ENCODE measurements at places on chromosomes 4 and X.

DNA sequence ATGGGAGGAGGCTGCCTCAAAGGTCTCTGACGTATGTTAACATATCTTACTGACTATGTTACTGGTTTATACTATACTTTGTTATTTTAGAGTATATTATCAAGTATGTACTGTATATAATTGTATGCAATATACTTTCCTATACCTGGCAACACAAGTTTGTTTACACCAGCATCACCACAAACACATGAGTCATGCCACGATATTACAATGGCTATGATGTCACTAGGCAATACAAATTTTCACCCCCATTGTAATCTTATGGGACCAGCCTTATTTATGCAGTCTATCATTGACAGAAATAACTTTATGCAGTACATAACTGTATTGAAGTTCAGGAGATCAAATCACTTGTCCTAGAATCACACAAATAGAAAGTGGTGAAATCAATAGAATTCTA, 329.9 kb upstream of the SLC7A11 start:
- DNase-seq: no peak

DNA sequence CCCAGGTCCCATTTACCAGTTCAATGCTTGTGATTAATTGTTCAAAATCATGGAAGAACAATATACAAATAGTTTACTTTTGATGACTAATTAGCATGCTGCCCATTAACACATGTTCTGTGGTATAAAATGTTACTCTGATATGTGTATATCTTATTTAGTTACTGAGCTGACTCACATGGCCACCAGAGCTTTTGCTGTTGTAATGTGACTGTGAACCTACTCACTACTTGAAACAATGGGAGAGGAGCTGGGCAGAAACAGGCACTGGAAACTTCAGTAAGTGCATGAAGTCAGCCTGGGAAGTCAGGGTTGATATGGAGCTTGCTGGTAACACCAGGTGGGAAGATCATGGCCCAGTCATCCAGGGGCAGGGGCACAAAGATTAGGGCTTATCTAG, 72.7 kb upstream of the MAD2L1 start:
- no peak for DNase-seq

- DNase-seq: no peak
These were observed 29.9 kb upstream of the TTC29 start for GRCh38 chr4:146975527-146975926.

- no peak for DNase-seq
These were observed 89.4 kb downstream of the ABLIM2 start for GRCh38 chr4:8069102-8069752.

DNA sequence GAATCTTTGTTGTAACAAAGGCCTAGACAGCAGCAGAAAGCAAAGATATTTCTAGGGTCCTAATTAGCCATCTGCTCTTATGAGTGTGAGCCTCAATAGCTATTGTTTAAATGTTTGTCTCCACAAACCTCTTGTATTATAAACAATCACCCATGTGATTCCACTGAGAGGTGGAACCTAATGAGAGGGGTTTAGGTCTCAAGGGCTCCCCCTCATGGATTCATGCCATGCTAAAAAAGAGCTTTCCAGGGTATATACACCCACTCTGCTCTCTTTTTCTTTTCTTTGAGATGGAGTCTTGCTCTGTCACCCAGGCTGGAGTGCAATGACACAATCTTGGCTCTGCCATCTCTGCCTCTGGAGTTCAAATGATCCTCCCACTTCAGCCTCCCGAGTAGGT, 42.1 kb downstream of the TRIM61 start:
- no peak for DNase-seq

- no peak for DNase-seq
These were observed 1017.2 kb downstream of the PCDH7 start for GRCh38 chr4:31737419-31737818.

DNA sequence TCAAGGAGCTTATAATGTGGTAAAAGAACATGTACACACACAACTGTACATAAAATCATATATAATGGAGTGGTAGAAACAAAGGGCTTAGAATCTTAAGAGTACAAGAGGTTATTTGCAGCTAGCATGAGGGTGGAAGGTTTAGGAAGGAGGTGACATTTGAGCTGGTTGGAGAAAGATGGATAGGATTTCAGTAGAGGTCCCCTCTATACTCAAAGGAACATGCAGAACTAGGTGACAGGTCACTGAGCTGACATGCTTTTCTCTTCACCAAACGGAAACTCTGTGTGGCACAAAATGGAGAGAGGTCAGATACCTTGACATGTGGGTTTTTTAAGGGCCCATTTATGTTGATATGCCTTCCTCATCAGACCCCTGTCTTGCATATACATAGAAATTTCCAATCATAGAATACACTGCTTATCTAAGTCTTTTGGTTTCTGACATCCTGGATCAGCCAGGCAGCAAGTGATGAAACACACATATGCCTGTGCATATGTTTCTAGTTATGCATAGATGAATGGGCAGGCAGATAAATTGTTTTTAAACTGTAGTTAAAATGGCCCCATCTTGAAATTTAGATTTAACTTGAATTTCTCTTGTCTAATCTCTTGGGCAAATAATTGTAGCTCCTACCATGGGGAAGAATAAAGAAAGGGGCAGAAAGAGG, 29.3 kb downstream of the CLCN5 start:
- no peak for DNase-seq

DNA sequence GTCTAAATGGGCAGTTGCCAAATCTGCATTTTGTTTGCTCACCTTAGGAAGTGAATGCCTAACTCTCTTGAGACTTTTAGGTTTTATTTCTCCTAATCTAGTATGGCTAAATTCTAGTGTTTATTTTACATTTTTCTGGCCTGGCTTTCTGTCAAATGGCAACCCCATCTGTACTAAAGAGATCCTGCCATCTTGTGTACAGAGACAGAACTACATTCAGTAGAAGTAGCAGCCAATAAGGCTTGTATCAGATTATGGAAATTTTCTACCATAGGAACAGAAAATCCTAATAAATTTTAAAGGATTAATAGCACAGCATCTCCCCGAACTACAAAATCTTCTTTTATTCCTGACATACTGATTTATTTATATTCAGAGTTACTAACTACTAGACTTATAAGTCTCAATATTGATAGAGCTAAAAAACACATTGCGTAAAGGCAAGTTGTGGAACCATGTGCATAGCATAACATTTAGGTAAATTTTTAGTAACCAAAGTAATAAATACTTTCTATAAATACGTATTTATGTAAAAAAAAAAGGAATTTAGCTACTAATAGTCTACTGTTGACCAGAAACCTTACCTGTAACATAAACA, 45.5 kb downstream of the TMEM144 start:
- no peak for DNase-seq

GRCh38 chr4:27293831-27294230, 433.2 kb downstream of the STIM2 start:
- no peak for DNase-seq

- no peak for DNase-seq
These were observed 6.9 kb downstream of the PDLIM5 start for GRCh38 chr4:94458682-94459081.

DNA sequence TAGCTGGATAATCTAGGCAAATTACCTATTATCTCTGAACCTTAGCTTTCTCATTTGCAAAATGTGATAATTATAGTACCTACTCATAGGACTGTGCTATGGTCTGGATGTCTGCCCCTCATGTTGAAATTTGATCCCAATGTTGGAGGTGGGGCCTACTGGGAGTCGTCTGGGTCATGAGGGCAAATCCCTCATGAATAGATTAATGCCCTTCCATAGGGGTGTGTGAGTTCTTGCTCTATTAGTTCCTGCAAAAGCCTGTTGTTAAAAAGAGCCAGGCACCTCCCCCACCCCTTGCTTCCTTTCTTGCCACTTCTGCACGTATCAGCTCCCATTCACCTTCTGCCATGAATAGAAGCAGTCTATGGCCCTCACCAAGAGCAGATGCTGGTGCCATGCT, 73.9 kb downstream of the SERTM2 start:
- DNase-seq: no peak

DNA sequence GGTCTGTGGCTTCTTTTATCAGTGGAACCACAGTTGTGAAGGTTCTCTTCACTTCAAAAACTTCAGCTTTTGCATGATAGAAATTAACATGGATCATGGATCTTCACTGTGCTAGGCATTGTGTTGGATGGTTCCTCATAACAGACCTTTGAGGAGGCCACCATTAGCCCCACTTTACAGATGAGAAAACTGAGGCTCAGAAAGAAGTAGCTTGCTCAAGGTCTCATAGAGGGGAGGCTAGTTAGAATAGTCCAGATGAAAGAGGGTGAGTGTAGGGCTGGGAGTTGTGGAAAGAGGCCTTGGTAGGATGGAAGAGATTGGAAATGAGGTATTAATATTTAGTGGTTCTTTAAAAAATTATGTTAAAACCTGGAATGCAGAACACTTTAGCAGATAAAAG, 2.6 kb downstream of the TSR2 start:
- no peak for DNase-seq

- no peak for DNase-seq
These were observed 1250.4 kb downstream of the PCDH18 start for GRCh38 chr4:136281889-136282288.

- DNase-seq: no peak
These were observed 77.5 kb downstream of the AREG start for GRCh38 chr4:74522251-74522991.

- no peak for DNase-seq
These were observed 1.2 kb downstream of the C4orf50 start for GRCh38 chr4:6017030-6017429.

DNA sequence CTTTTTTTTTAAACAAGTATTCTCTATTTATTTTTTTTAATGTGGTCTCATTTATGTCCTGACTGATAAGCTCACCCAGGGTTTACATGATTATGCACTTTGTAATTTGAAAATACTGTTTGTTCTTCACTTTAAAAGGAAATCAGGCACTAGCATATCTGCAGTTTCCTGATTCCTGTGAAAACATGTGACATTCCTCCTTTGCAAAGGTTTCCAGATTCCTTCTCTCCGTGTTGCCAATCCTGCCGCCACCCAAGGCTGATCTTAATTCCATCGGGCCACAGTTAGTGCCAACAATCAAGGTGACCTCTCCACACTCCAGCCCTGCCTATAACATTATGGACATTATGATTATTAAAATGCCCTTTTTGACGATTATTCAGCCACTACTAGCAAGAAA, 225.4 kb downstream of the PCDH7 start:
- DNase-seq: no peak

DNA sequence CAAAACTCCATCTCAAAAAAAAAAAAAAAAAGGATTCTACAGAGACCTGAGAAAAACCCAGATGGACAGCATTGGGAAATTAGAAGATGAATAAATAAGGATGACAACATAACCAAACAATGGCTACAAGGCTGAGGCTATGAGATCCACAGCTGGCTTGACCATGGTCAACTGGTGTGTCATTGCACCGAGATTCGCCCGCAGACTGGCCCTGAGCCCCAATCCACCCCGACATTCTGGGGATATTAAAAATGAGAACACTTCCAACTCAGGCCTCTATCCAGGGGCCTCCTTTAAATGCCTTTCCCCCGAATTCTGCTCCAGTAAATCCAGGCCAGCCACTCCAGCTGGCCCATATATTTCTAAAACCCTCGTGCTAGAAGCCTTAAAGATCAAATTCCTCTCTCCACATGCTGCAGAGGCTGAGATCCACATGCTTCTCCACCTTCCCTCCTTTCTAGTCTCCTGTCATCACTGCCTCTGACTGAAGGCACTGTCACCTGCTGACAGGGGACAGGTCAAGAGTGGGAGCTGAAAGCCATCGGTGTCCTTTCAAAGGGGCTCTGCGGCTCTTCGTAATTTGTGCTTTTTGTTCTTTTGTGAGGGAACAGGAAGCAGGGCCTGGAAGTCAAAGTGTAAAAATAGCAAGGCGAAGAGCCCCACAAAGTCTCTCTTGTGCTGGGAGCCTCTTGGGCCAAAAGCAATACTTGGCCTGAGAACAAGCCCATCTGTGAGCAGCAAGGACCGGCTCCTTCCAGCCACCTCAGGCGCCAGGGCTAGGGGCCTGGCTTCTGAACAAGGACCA, 203.7 kb downstream of the NSUN7 start:
- no peak for DNase-seq

DNA sequence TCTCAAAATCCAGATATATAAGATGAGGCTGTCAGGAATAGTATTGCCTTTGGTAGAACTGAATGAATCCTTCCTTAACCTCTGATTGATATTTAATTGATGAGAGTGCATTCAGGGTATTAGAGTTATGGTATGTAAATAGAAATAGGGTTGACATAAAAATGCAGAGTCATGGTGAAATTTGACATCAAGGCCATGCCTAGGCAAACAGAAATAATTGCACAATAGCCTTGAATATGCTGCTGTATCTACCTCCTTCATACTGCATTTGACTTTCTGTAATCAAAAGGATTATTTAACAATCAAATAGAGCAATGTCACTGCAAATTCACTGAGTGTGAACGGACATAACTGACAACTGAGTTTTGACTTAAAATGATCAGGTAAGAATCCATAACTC, 1316.3 kb downstream of the STIM2 start:
- DNase-seq: no peak

DNA sequence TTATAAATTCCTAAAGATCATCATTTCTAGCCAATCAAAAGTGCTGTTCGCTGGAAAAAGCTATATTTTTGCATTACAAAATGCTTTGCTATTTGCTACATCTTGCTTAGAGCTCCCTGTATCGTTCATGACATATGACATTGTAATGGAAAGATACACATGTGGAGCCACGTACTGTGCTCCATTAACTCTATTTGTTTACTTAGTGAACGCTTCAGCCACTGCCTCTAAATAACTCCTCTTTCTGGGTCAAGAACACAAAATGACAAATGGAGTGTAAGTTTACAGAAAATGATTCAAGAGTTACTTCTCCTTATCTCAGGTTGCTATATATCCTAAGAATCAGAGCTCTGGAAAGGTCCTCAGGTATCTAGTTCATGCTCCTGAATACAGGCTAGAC, 329.1 kb upstream of the SMIM31 start:
- no peak for DNase-seq
